Kidney (tissue), 22 donors: ENCODE measurements at places on chromosomes 7 and 10. TPM values are rescaled to one million over a fixed set of nuclear protein-coding genes. Genes with fewer than 3 reads are reported as not detected.

GRCh38 chr10:38157270-38157685 lies 63.1 kb downstream of the ZNF37A start:
- no peak for DNase-seq

DNA sequence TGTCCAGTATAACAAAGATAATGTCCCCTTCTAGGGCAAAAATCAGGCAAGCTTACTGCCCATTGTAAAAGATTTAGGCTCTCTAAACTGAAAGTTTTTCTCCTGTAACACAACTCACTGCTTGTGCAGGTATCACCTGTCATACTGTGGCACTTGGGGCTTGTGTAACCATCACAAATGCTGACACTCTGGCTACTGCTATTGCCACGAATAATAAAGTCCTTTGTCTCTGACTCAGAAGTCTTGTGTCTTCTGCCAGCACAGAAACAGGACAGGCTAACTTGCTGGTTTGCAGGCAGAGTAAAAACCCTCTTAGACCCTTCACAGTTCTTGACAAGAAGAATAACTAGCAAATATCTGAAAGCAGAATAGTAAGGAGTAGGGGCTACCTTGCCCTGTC lies 273.9 kb downstream of the RPS24 start:
- DNase-seq, result peak; percentile 5

- no peak for DNase-seq
Measured at GRCh38 chr10:59336632-59337031, 25.7 kb downstream of the FAM13C start.

- no peak for DNase-seq
Measured at GRCh38 chr7:106042196-106042611, 69.9 kb downstream of the SYPL1 start.

GRCh38 chr7:98236355-98237185 lies 15.5 kb downstream of the TECPR1 start:
- DNase-seq, result no peak

- no peak for DNase-seq
Measured at GRCh38 chr7:7681936-7682329, 36.5 kb downstream of the RPA3 start.

GRCh38 chr10:23172429-23173213 lies 19.5 kb upstream of the PTF1A start:
- no peak for DNase-seq

GRCh38 chr7:40219917-40220316 lies 85.1 kb downstream of the SUGCT start:
- no peak for DNase-seq

DNA sequence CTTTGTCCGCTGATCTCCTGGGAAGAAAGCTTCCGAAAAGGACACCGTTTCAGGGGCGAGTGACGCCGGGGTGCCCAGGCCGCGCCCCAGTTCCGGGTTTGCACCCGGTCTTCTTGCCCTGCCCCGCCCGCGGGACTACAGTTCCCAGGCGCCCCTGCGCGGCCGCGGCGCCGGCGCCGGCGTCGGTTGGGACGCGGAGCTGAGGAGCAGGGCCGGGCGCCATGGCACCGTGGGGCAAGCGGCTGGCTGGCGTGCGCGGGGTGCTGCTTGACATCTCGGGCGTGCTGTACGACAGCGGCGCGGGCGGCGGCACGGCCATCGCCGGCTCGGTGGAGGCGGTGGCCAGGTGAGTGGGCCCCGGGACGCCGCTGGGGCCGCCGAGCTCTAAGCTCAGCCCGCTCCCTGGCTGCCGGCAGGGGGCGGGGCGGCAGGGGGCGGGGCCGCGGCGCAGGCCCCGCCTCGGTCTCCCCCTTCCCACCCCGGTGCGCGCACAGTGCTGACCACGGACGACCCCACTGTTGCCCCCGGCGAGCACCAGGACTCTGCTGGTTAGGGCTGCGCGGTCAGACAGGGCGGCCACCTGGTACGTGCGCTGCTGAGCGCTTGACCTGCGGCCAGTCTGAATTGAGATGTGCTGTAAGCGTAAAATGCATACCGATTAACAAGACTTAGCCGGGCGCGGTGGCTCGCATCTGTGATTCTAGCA lies at the start of gene LHPP:
TSS of gene LHPP (plus strand) at position 182 of the 706 bp plus-strand sequence. CDS start at position 222, 40 bp downstream.
- peak; percentile 89 for DNase-seq

GRCh38 chr7:13822678-13823077 lies 166.8 kb downstream of the ETV1 start:
- no peak for DNase-seq

DNA sequence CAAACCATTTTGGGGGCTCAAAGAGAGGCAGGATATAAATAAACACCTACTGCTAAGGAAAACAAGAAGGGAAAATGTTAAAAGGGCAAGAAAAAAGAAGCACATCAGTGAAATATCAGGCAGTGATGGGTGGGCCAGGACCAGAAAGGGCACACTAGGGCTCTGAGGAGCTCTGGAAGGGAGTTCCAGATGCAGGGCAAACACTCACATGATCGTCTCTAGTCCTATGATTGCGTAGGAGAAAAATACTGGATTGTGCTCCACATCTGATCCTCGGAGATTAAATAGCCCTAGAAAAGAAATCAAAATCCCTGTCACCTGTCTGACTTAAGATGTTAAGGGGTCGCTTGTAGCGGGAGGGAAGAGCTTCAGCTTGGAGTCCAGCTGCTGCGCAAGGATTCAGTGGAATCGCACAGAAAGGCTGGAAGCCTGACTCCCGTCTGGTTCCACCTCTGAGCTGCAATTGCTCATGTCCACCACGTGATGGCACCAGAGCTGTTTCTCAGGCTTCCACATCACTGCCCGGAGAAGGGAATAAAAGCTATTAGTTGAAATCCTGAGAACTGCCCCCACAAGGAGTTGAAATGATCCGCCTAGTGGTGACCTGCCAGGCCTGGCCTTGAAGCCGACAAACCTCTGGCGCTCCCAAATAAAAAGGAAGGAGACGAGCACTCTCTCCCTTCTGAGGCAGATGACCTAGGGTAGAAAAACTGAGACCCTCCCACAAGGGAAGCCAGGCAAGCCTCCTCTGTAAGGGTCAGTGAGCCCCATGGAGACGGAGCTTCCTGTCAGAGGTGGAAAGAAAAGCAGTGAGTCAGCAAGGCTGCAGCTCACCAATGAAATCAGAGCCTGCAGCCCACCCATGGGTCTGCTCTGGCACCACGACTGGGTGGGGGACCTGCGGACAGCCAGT lies 39.2 kb downstream of the XPNPEP1 start:
- DNase-seq, result peak; percentile 94

GRCh38 chr7:102453319-102453718 lies 11.3 kb downstream of the ALKBH4 start:
- no peak for DNase-seq

DNA sequence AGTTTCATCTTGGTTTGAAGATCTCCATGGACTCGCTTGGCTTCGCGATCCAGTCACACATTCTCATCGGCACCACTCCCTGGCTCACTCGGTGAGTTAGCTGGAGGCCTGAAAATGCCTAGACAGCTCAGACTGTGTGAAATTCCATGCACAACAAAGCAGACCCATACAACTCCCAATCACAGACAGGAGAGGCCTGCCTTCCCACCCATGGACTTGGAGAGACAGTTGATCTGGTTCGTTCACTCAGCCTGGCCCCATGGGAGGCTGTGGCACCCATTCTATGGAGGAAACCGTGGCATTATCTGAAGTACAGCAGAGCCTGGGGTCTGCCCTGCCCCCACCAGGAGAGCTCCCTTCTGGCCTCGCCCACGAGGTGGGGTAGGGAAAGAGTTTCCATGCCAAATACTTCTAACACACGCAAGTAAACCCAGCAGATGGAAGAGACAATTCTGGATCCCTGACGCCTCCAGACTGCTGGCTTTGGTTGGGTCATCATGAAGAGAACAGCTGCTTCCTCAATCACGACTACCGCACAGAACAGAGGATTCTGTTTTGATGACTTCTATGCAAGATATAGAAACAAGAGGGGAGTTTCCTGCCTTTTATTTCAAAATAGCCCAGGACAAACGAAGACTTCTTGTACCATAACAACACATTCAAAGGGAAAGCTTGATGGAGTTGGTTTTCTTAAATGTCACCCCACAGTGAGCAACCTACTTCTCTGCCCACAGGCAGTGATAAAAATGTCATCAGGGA lies 15.9 kb downstream of the FAM53B start:
- DNase-seq, result peak; percentile 53

DNA sequence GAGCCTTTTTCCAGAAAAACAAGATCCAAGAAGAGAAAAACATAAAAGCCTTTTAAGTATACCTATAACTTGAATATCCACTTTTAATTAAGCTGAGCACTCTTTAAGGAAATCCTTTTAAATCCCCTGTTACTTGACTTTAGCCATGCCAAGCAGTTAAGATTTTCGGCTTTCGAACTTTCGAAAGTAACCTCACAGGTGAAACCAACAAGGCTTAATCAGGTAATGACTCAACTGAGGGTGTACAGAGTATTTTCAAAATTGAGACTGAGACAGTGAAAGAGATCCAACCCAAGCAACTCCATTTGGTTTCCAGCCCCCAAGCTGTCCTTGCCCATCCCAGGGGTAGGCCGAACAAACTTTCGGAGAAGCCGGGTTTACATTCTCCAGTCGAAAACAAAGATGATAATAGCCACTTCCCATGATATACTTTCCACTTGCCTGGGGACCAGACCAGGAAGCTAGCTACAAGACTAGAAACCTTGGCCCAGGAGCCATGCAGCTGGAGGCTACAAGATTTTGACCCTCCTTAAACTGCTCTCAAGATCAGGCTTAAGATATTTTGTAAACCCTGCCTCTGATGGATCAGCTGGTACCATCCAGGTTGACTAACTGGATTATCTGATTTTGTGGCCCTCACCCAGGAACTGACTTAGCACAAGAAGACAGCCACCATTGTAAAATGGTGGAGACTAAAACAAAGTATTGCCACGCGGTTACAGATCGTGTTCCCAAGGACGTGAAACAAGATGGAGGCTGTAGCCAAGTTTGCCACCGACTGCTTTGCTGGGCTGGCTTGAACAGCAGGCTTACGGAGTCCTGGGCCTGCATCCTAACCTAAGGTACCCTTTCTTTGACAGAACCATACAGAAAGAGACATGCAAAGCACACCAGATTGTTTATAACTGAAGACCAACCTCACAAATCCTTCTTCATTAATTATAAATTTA lies 32.3 kb downstream of the C1GALT1 start:
- no peak for DNase-seq

GRCh38 chr7:139358541-139359365 lies 941 bp upstream of the LUC7L2 start:
- DNase-seq, result peak; percentile 69

DNA sequence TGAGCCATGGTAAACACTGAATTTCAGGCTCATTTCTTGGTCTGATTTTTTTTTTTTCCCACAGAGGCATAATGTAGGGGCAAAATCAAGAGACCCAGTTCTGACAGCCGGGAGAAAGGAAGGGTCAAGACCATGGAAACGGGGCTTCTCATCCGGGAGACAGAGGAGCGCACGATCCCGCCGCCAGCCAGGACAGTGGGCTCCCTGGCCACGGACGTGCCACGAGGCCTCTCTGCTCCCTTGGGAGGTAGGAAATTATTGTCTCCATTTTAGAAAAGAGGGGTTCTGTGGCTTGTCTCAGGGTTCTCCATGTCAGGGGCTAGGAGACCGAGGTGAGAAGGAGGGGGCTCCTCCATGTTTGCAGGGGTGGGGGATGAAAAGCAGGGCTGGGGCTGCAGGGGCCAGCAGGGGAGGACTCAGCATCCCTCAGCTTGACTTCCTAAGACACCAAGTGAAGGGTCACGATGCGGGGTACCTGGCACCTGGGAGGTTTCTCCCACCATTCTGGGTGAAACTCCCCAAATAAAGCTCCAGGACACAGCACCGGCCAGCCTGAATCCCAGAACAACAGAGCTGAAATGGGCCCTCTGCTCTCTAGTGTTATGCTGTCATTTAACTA lies 37.6 kb downstream of the PPIF start:
- no peak for DNase-seq

GRCh38 chr7:116752305-116753074 lies 80.5 kb downstream of the MET start:
- DNase-seq, result no peak

- DNase-seq, result no peak
Measured at GRCh38 chr7:33705333-33705833, 200.0 kb upstream of the BMPER start.

DNA sequence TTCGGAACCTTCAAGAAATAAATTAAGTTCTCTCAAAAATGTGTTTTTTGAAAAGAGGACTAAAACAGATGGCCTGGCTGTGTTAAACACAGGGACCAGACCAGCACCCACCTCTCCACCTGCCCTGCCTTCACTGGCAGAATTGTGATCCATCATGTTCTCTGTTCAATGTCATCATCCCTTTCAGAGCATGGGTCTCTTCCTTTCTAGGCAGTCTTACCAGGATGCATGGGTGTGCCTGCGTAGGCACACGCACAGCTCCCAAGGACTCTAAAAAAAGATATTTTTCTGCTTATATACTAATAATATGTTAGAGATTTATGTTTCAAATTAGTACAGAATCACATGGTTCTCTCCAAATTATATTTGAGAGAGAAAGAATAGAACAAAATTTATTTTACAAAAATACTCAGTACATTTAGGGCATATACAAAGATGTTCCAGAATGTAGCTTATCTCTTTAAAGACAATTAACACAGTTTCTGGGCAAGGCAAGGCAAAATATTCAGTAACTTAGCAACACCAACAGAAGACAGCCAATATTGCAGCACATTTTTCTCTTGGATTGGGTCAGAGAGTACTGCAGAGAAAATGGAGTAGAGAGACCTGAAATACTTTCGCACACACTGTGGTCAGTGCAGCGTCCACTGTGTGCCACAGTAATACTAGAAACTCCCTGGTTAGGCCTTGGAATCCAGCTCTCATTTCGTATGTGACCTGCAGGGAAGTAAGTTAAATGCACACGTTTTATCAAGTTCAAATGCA lies 52.8 kb downstream of the EGFR start:
- DNase-seq, result no peak

DNA sequence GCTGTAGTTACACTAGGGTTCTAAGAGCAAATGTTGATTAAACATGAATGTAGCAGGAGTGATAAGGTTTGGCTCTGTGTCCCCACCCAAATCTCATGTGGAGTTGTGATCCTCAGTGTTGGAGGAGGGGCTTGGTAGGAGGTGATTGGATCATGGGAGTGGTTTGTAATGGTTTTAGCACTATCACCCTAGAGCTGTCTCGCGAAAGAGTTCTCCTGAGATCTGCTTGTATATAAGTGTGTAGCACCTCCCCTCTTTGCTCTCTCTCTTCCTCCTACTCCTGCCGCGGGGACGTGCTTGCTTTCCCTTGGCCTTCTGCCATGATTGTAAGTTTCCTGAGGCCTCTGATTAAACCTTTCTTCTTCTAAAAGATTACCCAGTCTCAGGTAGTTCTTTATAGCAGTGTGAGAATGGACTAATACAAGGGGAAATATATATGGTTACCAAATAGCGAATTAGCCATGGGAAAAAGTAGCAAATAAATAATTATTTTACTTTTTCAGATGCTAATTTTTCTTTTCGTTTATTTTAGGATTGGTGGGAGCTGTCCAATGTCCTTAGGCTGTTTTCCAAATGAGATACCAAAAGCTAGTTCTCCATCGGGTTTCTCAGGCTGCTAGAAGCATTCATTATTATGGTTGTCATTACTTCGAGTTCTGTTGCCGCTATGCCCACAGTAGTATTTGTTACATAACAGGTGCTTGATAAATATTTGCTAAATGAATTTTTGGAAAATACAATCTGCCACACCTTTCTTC lies 58.7 kb downstream of the PTEN start:
- no peak for DNase-seq

The HGF gene
- total RNA-seq, result 23.8 TPM

The COL28A1 gene
- 5.8 TPM for total RNA-seq

The OR2A1 gene
- total RNA-seq, result not detected

The MACC1 gene
- total RNA-seq, result 72.6 TPM

The TBRG4 gene
- 67.8 TPM for total RNA-seq

The EN2 gene
- 0.13 TPM for total RNA-seq

The SPACDR gene
- total RNA-seq, result 0.54 TPM

The GIMAP4 gene
- total RNA-seq, result 61.4 TPM

The CACNA2D1 gene
- 18.3 TPM for total RNA-seq

The KCNIP2 gene
- total RNA-seq, result 3.4 TPM

The TCAF2 gene
- 4.2 TPM for total RNA-seq

The CALHM3 gene
- not detected for total RNA-seq
